ENCODE measurements at places on chromosomes 4 and X. TPM values are rescaled to one million over a fixed set of nuclear protein-coding genes. Genes with fewer than 3 reads are reported as not detected.

DNA sequence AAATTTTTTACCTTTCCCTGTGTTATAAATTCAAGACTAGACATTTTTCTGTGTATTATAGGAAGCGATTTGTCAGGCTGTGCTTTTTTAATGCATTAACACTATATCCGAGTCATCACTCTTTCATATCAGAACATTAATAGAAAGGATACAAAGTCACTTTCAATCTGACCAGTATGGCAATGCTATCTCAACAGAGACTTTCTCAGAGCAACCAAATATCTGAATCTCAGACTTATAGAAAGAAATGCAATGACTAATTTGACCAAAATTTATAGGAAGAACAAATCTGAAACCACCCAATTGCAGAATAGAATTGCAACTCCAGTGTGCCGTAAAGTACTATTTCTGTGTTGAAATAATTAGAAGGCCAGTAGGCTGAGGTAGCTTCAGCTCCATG is 473 bp upstream of the TKTL2 start:
- DNase-seq: no peak

ASMT gene
- not detected for polyA plus RNA-seq

DNA sequence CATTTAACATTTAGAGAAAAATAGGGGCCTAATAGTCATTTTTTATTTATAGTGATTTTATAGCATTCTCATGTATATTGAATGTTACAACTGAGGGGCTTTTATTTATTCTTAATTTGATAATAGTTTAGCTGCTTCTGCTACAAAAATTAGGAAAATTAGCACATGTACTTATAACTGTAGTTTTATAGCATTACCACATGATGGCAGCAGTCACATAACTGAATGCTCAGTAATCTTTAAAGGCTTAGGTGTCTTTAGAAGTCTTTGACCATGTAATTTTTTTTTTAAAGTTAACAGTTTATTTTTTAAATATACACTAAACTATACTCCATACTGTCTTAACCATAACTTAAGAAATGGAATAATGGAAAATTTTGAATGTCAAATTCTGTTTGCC is 136.6 kb downstream of the STAG2 start:
- DNase-seq: no peak

DNA sequence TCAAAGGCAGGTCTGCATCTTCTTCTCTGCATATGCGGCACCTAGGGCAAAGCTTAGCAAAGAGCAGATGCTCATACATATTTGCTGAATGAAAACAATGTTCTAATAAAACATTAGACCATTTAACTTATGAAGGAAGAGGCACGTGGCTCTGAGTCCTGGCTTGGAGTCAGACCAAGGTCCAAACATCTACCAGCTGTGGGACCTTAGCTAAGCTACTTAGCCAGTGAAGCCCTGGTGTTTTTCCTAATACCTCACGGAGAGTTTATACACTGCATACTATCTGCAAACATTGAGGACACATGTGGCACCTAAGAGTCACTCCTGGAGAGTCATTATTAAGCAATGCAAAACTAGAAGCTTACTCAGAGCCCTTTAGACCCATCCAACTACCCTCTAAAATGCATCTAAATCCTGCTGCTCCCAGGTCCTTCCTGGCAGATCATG is 9.0 kb downstream of the PDGFC start:
- no peak for DNase-seq

DNA sequence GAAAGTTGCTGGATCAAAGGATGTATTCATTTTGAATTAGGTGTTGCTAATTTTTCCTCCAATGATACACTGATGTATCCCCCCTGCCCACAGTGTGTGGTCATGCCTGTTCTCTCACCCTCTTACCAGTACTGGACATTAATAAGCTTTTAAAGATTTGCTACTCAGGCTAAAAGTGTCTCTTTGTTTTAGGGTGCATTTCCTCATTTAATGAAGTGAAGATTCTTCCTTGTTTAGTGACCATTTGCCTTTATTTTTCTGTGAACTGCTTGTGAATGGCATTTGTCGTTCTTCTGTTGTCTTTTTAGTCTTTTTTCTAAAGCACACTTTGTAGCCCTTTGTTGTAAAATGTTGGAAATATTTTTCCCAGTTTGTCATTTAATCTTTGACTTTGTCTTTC is 5.0 kb downstream of the MSMO1 start:
- no peak for DNase-seq

Data from right cardiac atrium (tissue), 5 donors.